ENCODE measurements at places on chromosomes 4 and X.
A peak's percentile ranks its signal among the peaks of the same experiment; 100 is the strongest.

DNA sequence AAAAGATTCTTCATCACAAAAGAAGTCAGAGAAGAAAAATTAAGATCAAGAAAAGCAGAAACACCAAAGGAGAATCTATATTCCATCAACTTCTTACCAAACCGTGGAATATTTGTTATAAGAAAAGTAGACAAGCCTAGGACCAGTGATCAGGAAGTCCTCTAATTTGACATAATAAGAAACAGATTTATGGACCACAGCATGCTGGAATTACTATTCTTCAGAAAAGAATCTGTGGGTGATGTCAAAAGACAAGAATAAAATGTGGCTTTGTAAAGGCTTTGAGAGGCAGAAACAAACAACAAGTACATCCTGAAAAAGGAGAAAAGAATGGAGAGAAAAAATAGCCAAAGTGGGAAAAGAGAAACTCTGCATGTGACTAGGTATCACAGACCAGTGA is 123.3 kb downstream of the SLC10A7 start:
- DNase-seq: no peak

GRCh38 chr4:78518561-78518960 is 33.0 kb upstream of the ANXA3 start:
- no peak for DNase-seq

DNA sequence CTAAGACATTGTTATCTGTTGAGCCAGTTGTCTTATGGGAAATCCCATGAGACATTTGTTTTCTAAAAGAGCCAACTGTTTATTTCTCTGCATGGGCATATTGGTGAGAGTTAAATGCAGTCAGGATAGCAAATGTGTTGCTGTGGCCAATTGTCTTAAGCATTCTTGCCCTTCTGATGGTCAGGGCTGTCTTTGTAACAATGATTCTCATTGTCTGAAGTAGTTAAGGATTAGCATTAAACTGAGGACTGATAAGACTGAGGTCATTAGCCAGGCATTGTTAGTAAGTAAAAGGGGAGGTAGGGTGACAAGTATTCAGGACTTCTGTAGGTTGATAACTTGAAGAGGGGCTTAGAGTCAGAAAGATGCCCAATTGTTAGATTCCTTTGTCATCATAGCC is 11.2 kb upstream of the MORF4L2 start:
- no peak for DNase-seq

DNA sequence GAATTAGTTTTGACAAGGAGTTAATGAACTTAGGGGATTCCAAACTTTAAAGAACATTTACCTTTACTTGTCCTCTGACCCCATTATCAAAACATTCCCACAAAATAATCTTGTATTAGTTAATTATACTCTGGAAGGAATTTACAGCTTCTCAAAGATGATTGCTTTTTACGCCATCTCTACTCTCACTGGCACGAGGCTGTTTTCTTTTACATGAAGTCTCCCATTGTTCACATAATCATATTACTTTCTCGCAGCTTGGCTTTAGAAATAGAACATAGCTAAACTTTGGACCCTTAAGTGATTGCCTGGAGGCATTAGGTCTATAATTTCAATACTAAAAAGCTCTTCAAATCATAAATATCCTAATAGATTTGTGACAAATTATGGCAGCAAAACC is 592.9 kb downstream of the TRIML1 start:
- no peak for DNase-seq

- no peak for DNase-seq
Observed at GRCh38 chrX:40050532-40050931, 47.2 kb downstream of the BCOR start.

DNA sequence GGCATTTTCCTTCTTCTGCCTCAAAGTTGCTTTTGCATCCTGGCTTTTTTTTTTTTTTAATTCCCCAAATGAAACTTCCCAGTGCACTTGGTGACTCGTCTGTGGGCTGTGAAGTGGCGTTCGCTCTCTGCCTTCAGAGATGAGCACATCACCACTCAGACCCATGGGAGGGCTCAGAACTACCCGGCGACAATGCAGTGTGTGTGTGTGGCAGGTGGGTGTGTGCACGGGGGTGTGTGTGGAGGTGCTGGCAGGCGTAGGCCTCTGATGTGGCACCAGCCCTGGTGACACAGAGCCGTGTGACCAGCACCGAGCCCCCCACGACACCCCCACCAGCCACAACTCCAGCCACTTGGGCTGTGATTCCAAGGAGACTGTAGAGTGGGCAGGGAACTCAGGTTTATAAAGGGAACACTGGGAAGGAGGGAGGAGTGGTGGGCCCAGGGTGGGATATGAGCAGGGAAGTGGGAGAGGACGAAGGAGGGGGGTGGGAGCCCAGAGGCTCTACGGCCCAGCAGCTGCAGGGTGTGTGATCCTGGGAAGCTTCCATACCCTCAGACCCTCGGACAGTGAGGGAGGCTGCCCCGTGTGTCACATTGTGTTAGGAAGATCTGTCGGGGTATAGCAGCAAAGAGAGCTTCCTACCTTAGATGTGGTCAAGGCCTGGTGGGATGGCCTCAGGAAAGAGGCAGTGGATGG is 6.0 kb upstream of the WFS1 start:
- DNase-seq: no peak

GRCh38 chrX:75151827-75152592 is 4.1 kb downstream of the ABCB7 start:
- DNase-seq: no peak

DNA sequence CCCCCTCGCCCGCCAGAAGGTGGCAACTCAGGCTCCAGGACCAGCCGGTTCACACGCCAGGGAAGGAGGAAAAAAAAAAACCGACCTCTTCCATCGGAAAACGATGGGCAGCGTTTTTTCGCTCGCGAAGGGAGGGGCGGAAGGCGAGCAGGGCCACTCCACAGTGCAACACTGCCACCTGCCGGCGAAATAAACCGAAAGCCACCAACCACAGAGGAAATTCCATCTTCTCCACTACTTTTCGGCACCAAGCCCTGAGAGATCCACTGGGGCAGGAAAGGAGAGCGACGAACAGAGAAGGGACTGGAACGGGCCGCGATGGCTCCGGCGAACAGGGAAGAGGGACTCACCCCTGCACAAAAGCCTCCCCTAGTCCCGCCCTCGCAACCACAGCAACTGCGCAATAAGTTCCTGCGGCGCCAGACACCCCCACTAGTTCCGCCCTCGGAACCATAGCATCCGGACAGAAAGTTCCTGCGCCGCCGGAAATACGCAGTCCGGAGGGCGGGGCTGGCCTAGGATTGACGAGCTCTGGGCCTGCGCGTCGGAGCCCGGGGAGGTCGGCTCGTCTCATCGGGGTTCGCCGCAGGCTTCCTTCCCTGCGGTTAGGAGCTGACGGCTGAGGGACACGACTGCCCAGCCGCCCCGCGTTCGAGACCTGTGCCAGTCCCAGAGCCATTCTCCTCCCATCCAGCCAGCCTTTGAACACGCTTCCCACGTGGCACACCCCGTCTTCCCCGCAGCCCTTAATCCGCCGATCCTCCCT is 23.4 kb downstream of the FAM156A start:
- peak; percentile 98 for DNase-seq

GRCh38 chr4:102675141-102675540 is 85.6 kb downstream of the MANBA start:
- no peak for DNase-seq

DNA sequence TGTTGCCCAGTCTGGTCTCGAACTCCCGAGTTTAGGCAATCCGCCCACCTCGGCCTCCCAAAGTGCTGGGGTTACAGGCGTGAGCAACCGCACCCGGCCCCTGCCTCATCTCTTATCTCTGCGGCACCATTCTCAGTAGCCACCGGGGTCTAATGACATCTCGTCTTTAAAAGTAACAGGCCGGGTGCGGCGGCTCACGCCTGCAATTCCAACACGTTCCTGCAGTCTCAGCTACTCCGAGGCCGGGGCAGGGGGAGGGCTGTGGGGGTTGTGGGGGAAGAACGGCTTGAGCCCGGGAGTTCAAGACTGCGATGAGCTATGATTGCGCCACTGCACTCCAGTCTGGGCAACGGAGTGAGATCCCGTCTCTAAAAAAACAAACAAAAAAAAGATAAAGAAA is 28.8 kb downstream of the ING2 start:
- no peak for DNase-seq

GRCh38 chrX:119495734-119496726 is 27.8 kb downstream of the SLC25A5 start:
- DNase-seq: no peak

GRCh38 chr4:71270901-71271300 is 67.9 kb upstream of the SLC4A4 start:
- no peak for DNase-seq

GRCh38 chr4:163048447-163048846 is 118.2 kb downstream of the NAF1 start:
- no peak for DNase-seq

- DNase-seq: no peak
Observed at GRCh38 chr4:123449780-123450179, 53.2 kb downstream of the SPRY1 start.

- DNase-seq: no peak
Observed at GRCh38 chr4:185381288-185382196, 14.2 kb downstream of the LRP2BP start.

- no peak for DNase-seq
Observed at GRCh38 chrX:275476-275966, 5.7 kb upstream of the PLCXD1 start.

DNA sequence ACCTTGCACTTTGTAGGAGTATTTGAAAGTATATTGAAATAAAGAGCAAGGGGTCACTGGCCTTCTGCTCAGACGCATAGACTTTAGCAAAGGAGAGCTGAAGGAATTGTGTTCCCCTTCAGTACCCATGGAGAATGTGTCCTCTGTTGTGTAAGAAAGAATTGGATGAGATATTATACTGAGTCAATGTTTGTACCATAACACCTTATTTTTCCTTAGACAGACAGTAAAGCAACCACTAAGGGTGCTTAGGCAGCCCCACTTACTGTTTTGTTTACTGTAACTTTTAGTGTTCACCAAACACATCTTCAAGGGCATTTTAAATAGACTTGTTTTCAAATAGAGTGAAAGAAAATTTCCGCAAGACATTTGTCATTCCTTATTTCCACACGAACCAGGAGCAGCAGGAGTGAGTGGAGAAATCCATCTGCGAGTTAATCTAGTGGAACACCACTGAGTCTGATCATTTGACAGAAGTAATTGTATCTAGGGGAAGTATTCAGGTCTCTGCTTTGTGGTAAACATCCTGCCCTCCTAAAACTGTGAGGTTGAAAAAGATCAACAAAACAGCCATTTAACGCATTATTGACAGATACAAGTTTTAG is 89.5 kb downstream of the SLIT2 start:
- no peak for DNase-seq

GRCh38 chr4:139655116-139655515 is 10.5 kb upstream of the MGST2 start:
- DNase-seq: no peak

- DNase-seq: no peak
Observed at GRCh38 chrX:152738560-152738959, 5.0 kb downstream of the MAGEA12 start.

DNA sequence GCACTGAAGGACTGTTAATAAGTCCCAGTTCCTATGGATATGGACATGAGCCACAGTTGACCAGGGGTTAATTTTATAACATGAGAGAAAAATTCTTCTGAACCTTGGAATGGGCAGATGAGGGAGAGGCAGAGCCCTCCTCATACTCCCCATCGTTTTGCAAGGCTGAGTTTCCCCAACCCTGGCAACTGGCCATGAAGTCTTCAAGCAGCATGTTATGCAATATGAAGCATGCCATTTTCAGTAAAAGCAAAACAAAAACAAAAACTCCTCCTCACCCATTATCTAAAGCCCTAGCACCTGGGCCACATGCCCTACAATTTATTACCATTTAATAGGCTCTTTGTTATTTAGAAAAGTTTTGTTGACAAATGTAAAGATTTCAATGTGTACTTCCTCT is 64.5 kb downstream of the GPC4 start:
- no peak for DNase-seq

DNA sequence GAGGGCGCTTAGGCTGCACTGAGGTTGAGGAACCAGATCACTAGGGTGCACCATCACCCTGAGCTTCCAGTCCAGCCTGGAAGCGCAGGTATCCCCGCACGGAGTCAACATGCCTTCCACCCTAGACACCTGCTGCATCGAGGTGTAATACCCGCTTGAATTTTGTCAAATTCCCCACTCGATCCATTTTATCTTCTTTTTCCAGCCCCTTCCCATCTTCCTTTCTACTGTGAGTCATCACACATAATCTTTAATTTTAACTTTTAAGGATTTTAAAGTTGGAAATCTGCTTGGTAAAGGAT is 821 bp downstream of the PLK4 start:
- DNase-seq: no peak

DNA sequence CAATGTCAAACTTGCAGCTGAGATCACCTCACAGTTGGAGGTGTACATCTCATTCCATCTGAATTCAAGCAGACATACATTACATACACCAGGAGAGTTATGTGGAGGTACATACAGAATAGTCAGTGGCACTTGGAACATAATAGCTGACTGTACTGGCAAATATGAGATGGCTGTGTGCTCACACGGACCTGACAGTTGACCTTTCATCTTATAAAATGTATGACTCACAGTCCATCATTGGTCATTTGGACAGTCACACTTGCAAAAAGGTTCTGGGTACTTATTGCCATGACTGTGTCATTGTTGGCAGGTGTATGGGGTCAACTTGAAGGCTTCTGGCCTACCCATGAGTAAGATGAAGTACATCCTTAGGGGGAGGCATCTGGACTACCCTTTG is 88.6 kb upstream of the WDR1 start:
- DNase-seq: no peak

GRCh38 chr4:136277741-136278140 is 1254.6 kb downstream of the PCDH18 start:
- no peak for DNase-seq

DNA sequence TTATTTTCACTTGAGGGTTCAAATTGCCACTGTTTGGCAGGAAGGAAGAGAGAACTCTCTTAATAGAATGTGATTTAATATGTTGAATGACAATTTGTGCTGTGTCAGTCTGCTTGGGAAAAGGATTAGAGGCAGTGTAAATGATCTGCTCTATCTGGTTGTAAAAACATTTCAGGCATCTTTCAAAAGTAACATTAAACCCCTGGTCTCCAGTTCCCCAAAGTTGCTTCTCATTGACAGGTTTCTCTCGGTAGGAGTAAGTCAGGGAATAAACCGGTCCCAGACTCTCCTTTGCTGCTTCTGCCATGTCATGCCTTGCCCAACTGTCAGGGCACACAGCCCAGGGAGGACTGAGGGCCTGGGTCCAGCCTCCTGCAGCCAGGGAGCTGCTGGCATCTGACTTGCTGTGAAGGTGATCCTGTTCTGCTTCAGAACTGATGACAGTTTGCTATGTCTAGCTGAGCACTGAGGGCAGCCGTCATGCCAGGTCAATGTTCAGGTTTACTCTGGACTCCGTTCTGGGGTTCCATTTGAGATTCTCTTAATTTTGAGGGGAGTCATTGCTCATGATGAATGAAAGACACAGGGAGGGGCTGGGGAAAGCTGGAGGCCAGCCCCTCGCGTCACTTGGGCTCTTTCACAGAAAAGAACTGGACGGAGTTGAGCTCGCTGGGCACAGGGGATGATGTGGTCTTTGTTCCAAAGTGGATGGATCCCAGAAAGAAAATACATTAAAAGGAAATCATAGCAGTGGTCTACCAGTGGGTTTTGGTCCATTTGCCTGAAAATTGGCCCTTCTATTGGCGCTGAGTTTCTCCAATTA is 312.4 kb downstream of the ARHGAP10 start:
- DNase-seq: no peak

- DNase-seq: no peak
Observed at GRCh38 chr4:23819041-23819511, 70.8 kb downstream of the PPARGC1A start.

Data from vagina (tissue), 2 donors.